ENCODE measurements at places on chromosomes 11 and 22.

DNA sequence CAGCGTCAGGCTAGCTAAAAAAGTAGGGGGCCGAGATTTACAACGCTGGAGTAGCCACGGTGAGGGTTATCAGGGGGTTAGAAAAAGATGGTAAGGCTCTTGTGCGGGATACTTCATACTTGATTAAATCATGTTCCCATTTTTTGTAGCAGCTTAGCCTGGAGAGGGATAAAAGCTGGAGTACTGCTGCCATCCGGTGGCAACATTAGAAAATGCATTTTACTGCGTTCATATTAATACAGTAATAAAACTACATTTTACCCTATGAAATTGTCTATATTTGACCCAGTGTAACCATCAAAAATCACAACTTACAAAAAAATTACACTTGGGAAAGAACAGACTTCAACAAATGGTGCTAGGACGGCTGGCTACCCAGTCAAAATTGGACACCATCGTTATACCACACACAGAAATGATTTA, 17.3 kb downstream of the RPUSD4 start:
- no peak for DNase-seq

GRCh38 chr11:43644621-43645299, 35.8 kb upstream of the HSD17B12 start:
- DNase-seq = no peak

DNA sequence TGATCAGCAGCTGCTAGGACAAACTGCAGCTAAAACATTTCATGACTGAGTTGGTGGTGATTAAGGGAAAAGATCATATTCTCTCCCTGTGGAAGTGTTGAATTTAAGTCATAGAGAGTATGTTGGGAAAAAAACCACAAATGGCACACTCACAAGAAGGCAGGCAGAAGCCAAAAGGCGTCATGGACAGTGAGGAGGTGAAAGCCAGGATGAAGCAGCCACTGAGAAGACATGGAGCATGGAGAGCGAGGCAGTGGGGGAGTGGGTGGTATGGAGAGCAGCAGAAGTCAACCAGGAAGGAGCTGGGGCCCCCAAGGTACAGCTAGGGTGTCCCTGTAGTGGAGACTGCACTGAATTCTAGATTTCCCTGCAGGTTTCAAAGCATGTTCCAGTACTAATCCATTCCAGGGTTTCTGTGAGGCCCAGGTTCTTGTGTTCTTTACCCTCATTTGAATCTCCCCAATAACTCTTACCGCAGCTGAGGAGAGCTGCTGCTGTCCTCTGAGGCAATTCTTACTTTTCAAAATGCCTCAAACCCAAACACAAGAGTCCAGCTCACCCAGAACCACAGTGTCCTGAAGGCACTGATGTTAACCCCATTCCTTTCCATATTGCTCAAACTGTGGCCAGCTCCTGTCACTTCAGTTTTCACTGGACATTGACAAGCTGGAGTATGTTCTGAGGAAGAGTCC, 191.8 kb upstream of the E2F8 start:
- DNase-seq = no peak

GRCh38 chr22:22327723-22328122, 83.1 kb downstream of the VPREB1 start:
- no peak for DNase-seq

- no peak for DNase-seq
Measured at GRCh38 chr11:29318134-29318845, 698.5 kb downstream of the KCNA4 start.

- DNase-seq = no peak
Measured at GRCh38 chr11:122917311-122917710, 34.8 kb downstream of the JHY start.
